ENCODE measurements at places on chromosomes 4 and X.

GRCh38 chrX:118521435-118521834 is 25.8 kb downstream of the DOCK11 start:
- DNase-seq, result no peak

DNA sequence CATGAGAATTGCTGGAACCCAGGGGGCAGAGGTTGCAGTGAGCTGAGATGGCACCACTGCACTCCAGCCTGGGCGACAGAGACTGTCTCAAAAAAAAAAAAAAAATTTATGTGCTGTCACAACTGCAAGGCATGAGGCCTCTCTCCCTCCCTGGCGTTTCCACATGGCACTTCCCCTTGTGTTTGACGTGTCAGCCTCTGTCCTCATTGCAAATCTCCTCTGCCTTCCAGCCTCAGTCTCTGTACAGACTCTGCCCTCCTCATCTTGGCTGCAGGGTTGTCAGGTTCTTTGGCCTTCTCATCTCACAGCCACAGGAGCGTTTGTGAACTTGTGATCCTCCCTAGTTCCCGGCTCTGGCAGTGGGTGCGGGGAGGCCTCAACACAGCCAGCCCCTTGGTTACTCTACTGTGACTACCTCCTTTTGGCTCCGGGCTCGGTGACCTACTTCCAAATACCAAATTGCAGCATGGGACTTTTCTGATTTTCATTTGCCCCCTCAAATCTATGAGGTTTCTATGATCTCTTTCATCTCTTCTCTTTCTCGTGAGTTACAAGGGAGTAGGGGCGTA is 250.0 kb downstream of the CBR4 start:
- no peak for DNase-seq

GRCh38 chr4:129113434-129113833 is 17.5 kb downstream of the C4orf33 start:
- DNase-seq, result no peak

- DNase-seq, result peak; percentile 86
Measured at GRCh38 chrX:1661048-1661921, 46.4 kb downstream of the ASMT start.

DNA sequence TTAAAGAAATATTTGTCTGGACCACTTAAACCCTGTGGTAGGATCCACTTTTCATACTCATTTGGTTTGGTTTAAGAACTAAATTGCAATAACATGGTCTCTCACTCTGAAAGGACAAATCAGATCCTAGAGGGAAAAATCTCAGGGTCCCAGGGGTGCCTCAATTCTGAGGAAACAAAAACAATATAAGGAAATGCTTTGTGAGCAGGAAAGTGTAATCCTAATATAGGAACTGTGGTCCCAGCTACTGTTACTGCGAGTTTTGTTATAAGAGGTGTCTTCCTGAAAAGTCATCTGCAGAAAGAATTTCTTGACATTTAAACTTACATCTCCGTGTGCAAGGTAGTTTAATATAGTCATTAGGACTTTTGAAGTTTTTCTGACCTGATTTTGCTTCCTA is 420.1 kb upstream of the LCORL start:
- DNase-seq, result no peak

DNA sequence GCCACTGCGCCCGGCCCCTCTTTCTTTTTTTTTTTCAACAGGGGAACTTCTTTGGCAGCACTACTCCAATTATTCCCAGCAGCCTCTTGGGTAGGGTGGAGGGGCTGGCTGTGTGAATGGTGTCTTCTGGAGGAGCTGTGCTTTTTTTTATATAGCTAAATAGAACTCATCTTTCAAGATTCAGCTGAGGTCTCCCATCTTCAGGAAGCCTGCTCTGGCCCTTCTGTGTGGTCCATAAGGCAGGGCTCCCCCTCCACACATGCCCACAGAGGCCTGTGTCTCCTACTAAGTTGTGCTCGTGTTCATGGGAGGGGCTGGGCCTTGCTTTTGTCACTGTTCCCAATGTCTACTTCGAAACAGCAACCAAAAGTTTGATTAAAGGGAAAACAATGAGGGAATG is 116.8 kb downstream of the AFAP1 start:
- DNase-seq, result no peak

- peak; percentile 0 for DNase-seq
Measured at GRCh38 chr4:140372751-140373327, 607 bp upstream of the SCOC start.

- DNase-seq, result no peak
Measured at GRCh38 chrX:143094417-143095023, 68.8 kb downstream of the SPANXN4 start.

GRCh38 chr4:147479786-147480185 is 1.1 kb upstream of the EDNRA start:
- no peak for DNase-seq

GRCh38 chr4:48588230-48589097 is 98.4 kb downstream of the ZAR1 start:
- no peak for DNase-seq
